ENCODE measurements at places on chromosomes 7 and 10.
A peak's percentile ranks its signal among the peaks of the same experiment; 100 is the strongest.

- peak; percentile 87 for DNase-seq
Measured at GRCh38 chr7:130896898-130897514, 163.0 kb upstream of the KLF14 start.

DNA sequence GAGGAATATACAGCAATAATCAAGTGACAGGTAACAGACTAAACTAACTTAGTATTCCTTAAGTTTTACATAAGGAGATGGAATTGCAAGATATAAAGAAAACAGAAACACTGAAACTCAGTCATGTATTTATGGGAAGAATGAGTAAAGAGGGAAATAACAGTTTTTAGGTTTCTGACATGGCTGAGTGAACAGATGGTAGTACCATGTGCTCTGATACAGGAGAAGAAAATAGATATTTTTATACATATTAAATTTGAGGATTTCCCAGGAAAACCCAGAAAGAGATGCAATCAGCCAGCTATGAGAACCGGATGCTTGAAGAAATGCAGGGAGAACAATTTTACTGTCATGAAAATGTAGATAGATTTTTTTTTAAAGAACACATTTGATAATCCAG is 669.5 kb upstream of the GRM3 start:
- no peak for DNase-seq

DNA sequence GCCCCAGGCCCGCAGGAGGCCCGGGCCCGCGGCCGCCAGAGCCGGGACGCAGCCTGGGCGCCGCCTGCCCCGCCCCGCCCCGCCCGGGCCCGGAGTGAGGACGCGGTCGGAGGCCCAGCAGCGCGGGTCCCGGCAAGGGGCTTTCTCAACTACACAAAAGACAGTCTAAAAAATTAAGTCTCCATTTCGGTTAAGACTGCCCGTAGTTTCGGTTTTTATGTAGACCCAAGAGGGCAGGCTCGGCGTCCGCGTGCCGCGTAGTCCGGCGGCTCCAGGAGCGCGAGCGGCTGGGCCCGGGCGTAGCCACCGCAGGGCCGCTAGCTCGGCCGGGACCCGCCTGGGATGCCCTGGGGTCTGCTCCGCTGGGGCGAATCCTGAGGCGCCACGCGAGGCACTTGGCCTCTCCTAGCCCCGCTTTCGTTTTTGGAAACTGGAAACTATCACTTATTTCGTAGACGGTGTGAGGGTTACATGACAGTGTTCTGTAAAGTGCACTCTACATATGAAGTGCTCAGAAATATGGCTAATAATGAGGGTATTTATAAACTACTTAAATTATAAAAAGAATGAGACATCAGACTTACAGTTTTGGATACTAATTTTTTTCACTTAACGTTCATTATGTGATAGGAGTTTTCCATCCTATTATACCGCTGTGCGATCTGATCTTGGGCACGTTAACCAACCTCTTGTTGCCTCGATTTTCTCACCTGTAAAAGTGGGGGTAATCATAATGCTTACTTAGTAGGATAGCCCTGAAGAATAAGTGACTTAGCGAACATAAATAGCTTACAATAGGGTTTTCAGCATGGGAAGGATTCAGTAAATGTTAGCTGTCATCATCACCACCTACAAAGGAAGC is 573 bp downstream of the BLVRA start:
- DNase-seq = peak; percentile 58

GRCh38 chr7:1748839-1749173 is 78.7 kb downstream of the ELFN1 start:
- no peak for DNase-seq

- DNase-seq = no peak
Measured at GRCh38 chr7:152865011-152865410, 105.5 kb downstream of the ACTR3B start.

DNA sequence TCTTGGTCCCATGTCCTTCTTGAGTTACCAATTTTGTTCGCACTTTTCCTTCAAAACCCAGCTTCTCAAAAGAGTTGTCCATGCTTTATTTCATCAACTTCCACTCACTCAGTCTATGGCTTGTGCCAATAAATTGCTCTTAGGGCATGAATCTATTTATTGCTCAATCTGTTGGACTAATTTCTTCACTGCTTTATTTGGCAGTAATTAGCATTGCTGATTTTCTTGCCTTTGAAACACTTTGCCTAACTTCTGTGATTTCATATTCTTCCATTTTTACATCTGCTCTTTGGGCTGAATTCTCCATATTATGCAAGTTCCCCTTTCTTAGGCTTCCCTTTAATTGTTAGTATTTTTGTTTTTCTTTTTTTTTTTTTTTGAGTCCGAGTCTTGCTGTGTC is 16.8 kb downstream of the DLD start:
- DNase-seq = no peak

DNA sequence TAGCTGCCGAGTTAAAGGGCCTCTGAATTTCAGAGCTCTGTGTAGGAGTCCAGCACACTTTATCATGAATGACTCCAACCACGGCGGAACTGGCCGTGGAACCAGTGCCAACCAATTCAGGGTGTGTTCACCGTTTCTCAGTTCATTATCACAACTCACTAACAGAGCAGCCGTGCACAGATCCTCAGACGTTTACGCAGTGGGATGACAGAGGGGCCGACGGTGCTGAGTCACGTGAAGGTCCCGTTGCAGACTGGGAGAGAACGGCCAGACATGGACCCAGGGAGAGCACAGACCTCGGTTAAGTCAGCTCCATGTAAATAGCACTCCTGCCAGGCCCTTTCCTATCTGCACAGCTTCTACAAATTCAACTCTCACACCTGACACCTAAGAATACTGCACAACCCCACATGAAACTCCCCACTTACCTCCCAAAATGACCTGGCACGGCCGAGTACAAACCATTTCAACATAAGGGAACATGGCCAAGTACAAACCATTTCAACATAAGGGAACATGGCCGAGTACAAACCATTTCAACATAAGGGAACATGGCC is 95.5 kb downstream of the DIP2C start:
- DNase-seq = no peak

- peak; percentile 45 for DNase-seq
Measured at GRCh38 chr7:27198138-27198841, 1.6 kb downstream of the HOXA13 start.

- no peak for DNase-seq
Measured at GRCh38 chr10:92200564-92200963, 90.3 kb downstream of the CPEB3 start.

GRCh38 chr10:5911670-5912069 is 21.6 kb downstream of the FBH1 start:
- DNase-seq = no peak

GRCh38 chr10:11197266-11197712 is 179.6 kb downstream of the CELF2 start:
- no peak for DNase-seq

DNA sequence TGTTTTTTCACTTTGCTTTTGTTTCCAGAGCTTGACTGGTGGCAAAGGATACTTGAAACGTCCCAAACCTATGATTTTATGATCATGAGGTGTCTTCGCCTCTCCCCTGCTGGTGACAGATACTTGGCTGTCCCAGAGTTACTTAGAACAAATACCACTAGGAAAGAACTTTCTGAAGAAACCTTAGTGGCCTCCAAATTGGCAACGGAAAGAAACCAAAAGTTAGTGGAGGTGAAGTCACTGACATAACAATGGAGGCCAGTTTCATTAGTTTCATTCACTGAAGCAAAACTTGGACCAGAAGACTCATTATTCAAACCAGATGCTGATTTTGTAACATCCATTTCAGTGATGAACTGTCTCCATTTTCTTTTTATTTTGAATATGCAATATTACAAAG is 68.6 kb downstream of the JAZF1 start:
- no peak for DNase-seq

GRCh38 chr7:22373911-22374310 is 17.0 kb upstream of the RAPGEF5 start:
- DNase-seq = no peak

DNA sequence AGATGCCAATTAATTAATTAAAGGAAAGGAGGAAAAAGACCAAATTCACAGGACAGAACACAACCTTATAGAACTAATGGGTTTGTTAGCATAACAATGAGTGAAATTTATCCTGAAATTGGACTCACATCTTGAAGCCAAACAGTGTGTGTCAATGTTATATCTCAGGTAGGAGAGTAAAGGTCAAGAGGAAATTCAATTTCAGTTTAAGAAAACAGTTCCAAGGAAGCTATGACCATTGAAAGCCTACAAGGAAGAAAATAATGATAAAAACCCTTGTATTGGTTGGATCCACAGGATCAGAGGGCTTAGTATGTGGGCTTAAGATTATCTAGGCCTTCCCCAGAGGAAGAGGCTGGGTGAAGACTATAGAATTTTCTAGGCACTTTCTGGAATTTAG is 198.9 kb upstream of the AOAH start:
- no peak for DNase-seq

DNA sequence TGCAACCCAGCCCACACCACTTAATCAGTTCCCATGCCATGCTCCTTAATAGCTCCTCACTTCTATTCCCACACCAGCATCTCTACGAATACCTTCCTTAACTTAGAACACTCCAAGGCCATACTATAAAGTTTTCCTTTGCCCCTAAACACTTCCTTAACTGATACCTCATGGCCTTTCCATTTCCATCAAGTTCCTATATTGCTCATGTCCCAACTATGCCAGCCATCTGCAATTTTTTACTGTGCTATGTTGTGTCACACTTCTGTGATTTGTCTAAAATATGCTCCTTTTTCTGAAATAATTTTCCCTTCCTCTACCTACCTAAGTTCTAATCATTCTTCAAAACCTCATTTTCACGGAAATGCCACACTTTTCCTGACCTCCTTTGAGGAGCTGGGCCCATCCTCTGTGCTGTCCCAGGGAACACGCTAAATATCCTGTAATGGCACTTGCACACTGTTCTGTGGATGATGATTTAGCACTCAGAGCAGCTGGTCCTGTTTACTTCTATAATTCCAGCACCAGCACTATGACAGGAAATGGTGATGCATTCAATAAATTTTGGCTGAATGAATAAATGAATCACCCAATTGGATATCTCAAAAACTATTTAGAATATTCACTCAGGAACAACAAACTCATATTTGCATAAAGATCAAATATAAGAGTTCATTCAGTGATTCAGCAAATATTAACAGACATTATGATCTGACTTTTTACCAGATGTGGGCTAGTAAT is 266.5 kb upstream of the HGF start:
- peak; percentile 87 for DNase-seq

DNA sequence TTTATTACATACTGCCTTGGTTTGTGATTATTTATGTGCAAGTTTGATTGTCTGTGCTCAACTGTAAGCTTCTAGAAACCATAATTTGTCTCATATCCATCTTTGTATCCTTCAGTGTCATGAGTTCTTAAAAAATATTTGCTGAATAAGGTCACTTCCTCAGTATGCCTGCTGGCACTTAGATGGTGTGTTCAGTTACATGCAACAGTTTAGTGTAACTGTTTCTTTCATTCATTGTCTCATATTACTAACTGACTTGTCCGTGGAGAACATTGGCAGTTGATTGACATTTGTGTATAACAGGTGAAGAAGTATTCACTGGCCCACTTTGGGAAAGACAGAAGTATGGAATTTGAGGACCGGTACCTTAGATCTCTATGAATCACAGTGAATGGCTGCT is 236.9 kb downstream of the PRKG1 start:
- peak; percentile 32 for DNase-seq

DNA sequence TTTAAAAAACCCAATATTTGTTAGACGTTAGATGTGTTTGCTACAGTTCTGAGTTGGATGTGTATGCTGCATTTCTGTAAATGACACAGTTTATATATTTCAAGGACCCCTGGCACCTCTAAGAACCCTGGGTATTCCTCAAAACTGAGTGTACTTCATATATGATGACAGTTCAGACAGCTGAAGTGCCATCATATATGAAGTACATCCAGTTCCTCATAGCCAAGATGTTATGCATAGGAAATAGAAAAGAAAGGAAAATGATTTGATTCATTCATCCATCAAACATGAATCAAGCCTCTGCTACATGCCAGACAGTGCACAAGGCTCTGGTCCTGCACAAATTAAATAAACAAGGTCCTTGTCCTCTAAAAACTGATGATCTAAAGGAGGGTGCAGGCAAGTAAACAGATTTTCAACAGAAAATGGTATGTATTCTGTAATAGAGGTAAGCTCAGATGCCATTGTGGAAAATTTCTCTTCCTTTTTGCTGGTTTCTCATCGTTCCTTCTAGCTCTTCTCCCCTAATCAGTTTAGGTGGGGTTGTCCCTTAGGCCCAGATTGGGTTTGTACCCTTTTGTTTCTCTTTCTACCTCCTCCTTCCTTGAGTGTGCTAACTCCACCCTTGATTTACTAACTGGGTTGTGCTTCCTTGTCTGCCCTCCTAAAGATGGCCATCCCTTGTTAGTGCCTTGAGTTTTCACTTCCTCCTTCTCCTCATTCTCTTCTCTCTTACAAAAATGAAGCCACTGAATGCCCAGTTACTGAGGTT is 25.3 kb upstream of the SMIM30 start:
- DNase-seq = no peak

GRCh38 chr7:105032553-105033214 is 18.7 kb downstream of the KMT2E start:
- no peak for DNase-seq

- no peak for DNase-seq
Measured at GRCh38 chr7:68840991-68841390, 757.3 kb upstream of the AUTS2 start.

DNA sequence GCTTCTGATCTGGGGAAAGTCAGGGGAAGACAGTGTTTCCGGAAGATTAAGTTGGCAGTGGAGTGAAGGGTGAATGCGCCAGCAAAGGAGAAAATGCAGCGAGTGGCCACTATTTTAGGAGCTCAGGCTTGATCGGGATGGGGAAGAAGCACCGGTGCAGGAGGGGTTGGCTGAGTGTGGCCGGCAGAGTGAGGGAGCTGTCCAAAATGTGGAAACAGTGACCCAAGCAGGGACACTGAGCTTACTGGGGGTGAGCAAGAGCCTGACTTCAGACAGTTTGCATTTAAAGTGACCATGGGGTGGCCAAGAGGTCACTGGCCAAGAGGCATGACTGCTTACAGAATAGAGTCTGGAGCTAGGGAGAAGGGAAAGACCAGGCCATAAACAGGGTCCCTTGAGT is 79.3 kb downstream of the GOLGA7B start:
- DNase-seq = no peak
